ENCODE measurements at places on chromosomes 7 and 10.
A peak's percentile ranks its signal among the peaks of the same experiment; 100 is the strongest.

DNA sequence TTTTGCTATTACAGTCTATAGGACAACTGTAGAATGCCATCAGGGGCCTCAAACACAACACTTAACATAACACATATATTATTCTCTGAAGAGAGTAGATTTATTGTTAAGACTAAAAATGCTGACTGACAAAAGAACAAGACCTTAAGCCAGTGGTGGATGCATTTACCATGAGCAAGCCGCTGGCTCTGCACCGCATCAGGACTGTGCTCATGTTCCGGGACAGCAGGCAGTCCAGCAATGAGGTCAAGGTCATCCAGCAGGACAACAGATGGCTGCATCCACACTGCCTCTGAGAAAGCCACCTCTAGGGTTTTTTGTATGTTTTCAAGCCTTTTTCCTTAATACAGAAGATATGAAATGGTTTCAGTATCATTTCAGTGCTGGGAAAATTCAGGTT is 23.8 kb downstream of the PEX1 start:
- no peak for DNase-seq

DNA sequence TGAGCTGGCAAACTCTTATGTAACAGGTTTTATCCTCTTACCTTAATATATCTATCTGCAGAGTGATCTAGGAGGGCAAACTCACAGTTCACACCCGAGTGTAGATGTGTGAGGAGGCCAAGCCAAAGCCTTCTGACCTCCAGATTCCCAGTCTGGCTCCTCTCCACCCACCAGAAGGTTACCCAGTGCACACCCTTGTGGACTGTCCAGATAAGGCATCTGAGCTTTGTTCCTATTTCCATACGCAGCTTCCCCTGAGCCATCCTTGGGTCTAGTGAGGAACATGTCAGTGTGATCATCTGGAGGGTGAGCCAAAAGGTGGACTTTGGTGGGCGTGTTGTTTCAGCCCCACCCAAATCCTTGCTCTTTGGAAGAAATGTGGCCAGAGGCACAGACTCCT is 203.0 kb upstream of the MEOX2 start:
- DNase-seq: peak; percentile 5

DNA sequence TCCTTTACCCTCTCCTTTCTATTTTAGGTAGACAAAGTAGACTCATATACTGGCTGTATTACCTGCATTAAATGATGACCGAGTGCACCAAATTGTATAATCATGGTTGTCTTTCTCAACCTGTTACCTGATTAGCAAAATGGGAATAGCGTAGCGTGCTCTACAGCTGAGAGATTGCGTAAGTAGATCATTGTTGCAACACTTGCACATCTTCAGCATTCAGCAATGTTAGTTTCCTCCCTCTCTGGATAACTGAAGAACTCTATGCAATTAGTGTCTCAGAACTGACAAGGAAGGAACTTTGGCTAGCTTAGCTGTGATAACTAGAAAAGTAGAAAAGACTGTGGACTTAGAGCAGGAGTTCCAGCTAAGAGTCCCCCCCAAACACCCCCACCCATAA is 787.4 kb downstream of the PHTF2 start:
- DNase-seq: no peak

- DNase-seq: no peak
Measured at GRCh38 chr10:93452143-93452542, 30.0 kb downstream of the MYOF start.

- no peak for DNase-seq
Measured at GRCh38 chr10:93333278-93333978, 148.7 kb downstream of the MYOF start.

DNA sequence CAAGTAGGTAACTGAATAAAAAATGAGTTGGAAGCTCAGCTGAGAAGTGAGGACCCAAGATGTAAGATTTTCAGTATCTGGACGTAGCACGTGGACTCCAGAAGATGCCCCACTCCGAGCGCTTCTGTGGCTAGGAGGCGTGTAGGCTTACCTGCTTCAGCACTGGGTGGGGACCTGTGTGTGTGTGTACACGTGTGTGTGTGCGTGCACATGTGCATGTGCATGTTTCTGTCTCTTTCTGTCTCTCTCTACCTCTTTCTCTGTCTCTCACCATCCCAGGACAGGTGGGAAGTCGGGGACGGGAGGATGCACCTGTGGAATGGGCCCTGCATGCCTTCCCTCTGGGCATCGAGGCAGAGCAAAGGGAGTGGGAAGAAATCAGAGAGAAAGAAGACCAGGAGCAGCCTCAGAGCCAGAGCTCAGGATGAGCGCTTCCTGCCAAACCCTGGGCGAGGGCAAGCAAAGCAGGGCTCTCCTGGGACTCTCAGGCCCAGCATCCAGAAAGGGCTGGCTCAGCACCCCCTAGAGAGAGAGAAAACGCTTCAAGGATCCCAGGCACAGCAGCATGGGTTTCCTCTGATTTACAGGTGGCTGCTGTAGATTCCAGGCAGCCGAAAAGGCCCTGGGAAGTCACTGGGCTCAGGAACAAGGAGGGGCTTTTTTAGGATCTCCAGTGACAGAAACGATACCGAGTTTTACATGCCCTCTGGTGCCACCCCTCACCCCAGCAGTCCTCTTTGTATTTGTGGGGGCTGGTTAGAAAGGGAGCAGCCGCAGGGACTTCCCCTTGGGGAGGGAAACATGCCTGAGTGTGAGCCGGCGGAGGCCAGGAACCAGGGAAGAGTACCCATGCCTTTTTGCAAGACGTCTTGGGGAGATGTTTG is 28.5 kb downstream of the CXCL12 start:
- DNase-seq: no peak

- DNase-seq: no peak
Measured at GRCh38 chr7:66277492-66277891, 72.4 kb downstream of the TPST1 start.

DNA sequence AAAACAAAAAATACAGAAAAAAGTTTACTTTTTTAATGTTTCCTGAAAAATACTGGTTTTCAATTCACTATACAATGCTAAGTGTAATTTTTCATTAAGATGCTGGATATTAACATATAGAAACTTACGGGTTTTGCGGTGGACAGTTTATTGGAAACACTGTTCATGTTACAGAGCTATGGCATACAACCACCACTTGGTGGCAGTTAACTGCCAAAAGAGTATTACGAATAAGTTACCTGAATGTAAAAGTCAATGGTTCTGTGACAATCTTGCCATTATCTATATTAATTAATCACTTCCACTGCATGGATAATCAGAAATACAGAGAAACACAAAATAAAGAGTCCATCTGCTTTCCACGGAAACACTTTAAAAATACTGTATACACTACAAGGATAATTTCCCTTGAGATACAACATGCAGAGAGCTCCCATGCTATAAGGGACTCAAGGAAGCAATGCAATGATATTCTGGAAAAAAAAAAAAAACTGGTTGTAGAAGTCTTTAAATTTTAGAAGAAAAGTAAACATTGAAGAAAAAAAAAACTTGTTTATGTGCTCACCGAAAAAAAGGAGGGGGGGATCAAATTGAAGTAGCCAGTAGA is 97.0 kb downstream of the TPK1 start:
- DNase-seq: peak; percentile 54

- no peak for DNase-seq
Measured at GRCh38 chr10:123146894-123147634, 872 bp upstream of the HMX2 start.

- no peak for DNase-seq
Measured at GRCh38 chr10:62577666-62578291, 203.6 kb downstream of the ZNF365 start.

GRCh38 chr7:159142730-159143129 is 1.9 kb downstream of the VIPR2 start:
- no peak for DNase-seq

Measured in cardiac fibroblast (primary cell).